Neural crest cell (in vitro differentiated cells): ENCODE measurements at places on chromosomes 4 and X. TPM values are rescaled to one million over a fixed set of nuclear protein-coding genes. Genes with fewer than 3 reads are reported as not detected.

Gene GRID2
- 1.3 TPM in 2 replicates for total RNA-seq

Gene XAGE1A
- not detected in 2 replicates for total RNA-seq

Gene CT45A1
- total RNA-seq, result not detected in 2 replicates

Gene ENPP6
- total RNA-seq, result not detected in 2 replicates

Gene SPINK2
- not detected in 2 replicates for total RNA-seq

Gene TLR1
- total RNA-seq, result not detected in 2 replicates

Gene TMEM192
- total RNA-seq, result 14.3 and 15.1 TPM in 2 replicates

Gene CTAG1B
- total RNA-seq, result not detected in 2 replicates

Gene EREG
- total RNA-seq, result not detected in 2 replicates

Gene ETDB
- total RNA-seq, result not detected in 2 replicates

Gene IQSEC2
- total RNA-seq, result 0.96 and 1.7 TPM in 2 replicates

Gene COL4A6
- 21.5 and 22.6 TPM in 2 replicates for total RNA-seq

Gene CTAG1A
- total RNA-seq, result not detected in 2 replicates
